Osteocyte (in vitro differentiated cells): ENCODE measurements at places on chromosomes 7 and 10. TPM values are rescaled to one million over a fixed set of nuclear protein-coding genes. Genes with fewer than 3 reads are reported as not detected.

- H3K4me3 ChIP-seq, result no peak overlapping the region
- H3K27me3 ChIP-seq, result peaks cover 34% of the 10 kb centered on the region
- peaks cover under 1% of the 10 kb centered on the region for H3K4me1 ChIP-seq
- H3K27ac ChIP-seq, result no peak overlapping the region
These were observed 32.2 kb upstream of the PCBD1 start for GRCh38 chr10:70920519-70920918.

- no peak overlapping the region for H3K27ac ChIP-seq
- H3K27me3 ChIP-seq, result peaks cover 29% of the 10 kb centered on the region
- DNase-seq, result no peak
These were observed 2.3 kb downstream of the FAM107B start for GRCh38 chr10:14772399-14772798.

Gene LIPJ
- total RNA-seq, result not detected in 2 replicates

DNA sequence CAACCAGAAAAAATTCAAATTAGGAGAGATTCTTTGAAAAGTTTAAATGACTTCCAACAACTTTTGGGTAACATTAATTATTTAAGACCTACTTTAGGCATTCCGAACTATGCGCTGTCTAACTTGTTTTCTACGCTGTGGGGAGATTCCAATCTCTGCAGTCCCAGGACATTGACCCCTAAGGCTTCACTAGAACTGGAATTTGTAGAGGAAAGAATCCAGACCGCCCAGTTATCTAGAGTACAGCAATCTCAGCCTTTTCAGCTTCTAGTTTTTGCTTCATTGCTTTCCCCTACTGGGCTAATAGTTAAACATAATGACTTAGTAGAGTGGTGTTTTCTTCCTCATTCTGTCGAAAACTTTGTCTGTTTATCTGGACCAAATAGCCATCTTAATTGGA lies 14.9 kb upstream of the DDC start:
- H3K27me3 ChIP-seq, result peaks cover 27% of the 10 kb centered on the region
- no peak for DNase-seq
- no peak overlapping the region for H3K4me3 ChIP-seq
- H3K4me1 ChIP-seq, result no peaks in the 10 kb centered on the region

DNA sequence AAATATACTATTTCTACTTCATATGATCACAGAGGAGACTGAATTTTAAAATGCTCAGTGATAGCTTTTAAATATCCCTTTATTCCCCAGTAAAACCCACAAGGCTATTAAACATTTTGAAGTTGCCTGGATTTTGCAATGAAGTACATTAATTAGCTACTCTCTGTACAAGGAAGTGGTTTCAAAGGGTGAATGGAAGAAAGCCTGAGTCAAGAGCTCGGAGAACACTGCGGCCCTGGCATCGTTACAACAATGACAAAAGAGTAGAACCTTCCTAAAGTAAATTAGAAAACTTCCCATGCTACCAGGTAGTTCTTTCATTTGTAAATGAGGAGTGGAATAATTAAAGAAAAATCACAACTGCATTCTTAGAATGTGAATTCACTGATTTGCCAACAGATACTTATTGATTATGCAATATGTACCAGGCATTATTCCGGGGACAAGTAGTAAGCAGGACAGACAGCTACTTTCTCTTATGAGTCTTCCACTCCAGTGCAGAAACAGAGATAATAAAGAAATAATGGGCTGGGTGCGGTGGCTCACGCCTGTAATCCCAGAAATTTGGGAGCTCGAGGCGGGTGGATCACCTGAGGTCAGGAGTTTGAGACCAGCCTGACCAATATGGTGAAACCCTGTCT lies 63.0 kb downstream of the ZNF22 start:
- H3K27ac ChIP-seq, result no peak overlapping the region
- no peak for DNase-seq
- H3K4me3 ChIP-seq, result no peak overlapping the region
- H3K27me3 ChIP-seq, result peaks cover 8% of the 10 kb centered on the region
- no peaks in the 10 kb centered on the region for H3K36me3 ChIP-seq

DNA sequence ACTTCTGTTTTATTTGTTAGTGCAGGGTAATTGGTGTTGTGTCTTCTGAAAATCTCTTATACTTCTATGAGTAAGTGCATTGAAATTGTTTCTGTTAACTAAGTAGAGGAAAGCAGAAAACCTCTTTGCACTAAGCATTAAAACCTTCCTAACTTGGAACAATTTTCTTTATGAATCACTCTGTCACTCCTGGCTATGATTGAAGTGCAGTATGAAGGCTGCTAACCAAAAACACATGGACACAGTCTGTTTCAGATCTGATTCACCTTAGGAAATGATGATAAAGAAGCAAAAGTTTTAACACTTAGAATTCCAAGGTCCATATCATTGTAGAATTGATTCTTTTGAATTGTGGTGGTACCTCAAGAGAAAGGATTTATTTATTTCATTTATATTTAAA lies 41.9 kb downstream of the MET start:
- H3K27ac ChIP-seq, result peak overlapping the region; percentile 62
- DNase-seq, result no peak
- H3K27me3 ChIP-seq, result no peaks in the 10 kb centered on the region
- no peak overlapping the region for H3K4me3 ChIP-seq

DNA sequence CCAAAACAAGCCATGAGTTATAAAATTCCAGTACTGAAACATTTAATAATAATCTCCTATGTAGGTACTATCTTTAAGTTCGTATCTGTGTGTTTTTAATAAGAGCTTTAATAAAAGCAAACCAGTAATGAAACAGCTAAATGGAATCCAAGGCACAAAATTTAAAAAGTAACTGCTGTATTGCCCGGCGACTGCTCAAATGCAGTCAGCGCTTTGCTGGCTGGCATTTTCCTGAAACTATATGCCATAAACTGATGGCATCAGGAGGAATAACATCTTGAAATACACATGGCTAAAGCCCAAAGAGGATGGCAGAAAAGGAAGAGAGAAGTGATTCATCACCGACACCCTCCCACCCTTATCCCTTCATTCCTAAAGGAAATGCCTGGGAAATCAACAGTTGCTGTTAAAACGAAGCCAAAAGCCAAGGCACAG lies 133.1 kb downstream of the CUBN start:
- H3K36me3 ChIP-seq, result no peaks in the 10 kb centered on the region
- H3K27me3 ChIP-seq, result no peaks in the 10 kb centered on the region
- peak overlapping the region; percentile 93 for H3K27ac ChIP-seq
- H3K4me3 ChIP-seq, result no peak overlapping the region

DNA sequence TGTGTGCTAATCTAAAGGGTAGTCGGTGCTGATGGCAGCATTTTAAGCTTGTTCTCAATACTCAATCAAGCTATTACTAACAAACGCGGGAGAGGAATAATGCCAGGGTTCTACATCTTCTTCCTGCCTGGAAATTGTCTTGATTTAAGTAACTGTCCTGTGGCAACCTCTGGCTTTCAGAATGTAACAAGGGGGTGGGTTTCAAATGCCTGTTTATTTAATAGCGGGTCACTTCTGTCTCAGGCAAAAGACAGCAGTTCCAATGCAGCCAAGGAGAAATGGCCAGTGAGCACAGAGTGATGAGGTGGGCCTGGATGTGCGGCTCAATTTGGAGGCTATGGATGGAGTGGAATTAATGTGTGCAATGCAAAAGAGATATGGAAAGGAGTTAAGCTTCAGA lies 692.4 kb downstream of the KCNMA1 start:
- H3K4me1 ChIP-seq, result peaks cover 6% of the 10 kb centered on the region
- no peak overlapping the region for H3K4me3 ChIP-seq
- DNase-seq, result no peak
- peaks cover 31% of the 10 kb centered on the region for H3K36me3 ChIP-seq

Gene ST8SIA6
- total RNA-seq, result not detected in 2 replicates

DNA sequence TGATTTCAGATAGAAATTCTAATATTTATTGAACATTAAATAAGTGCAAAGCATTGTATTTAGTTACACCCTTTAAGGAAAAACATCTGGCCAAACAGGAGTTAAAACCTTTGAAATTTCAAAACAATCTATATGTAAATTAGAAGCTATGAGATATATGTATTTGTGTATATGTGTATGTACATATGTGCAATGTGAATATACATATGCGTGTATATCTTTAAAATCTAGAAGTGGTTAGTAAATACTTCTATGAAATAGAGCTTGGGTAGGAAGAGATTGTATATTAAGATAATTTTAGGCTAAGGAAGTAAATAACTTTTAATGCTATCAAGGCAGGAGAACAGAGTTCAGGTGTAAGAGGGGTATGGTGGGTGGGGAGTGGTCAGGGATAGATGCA lies 9.3 kb downstream of the WEE2 start:
- H3K4me3 ChIP-seq, result no peak overlapping the region

GRCh38 chr7:76330673-76331072 lies 28.1 kb downstream of the YWHAG start:
- H3K27ac ChIP-seq, result no peak overlapping the region
- no peaks in the 10 kb centered on the region for H3K27me3 ChIP-seq
- no peak for DNase-seq
- peaks cover 38% of the 10 kb centered on the region for H3K36me3 ChIP-seq

DNA sequence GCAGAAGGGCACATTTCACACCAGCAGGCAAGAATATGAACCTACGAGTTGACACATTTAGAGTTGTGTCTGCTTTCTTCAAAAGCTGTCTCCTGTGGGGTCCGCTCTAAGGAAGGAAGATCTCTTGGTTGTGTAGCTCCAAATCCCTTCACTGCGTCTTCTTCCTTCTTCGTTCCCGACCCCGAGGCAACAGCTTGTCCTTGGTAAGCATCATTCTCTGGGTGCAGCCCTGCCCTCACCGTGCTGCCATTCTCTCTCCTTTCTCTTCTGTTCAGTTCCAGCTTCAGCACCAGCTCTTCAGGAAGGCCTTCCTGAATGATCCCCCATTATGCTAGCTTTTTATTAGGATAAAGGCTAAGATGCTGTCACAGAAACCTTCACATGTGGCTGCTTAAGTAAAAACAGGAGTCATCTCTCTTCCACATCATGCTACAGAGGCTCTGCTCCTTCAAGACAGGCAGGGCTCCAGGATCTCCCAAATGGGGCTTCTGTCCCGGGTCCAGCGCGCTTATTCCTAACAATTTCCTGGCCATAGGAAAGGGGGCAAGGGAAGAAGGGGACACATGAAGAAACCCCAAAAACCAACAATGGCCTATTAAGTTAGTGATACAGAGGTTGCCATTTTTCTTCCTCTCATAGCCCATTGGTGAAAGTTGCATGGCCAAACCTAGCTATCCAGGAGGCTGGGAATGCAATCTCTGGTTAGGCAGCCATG lies 52.2 kb upstream of the SHH start:
- peaks cover 11% of the 10 kb centered on the region for H3K4me1 ChIP-seq
- peak; percentile 36 for DNase-seq
- H3K27me3 ChIP-seq, result peaks cover 15% of the 10 kb centered on the region
- no peaks in the 10 kb centered on the region for H3K36me3 ChIP-seq
